ENCODE measurements at places on chromosomes 2 and 18.

GRCh38 chr2:211854832-211855231, 683.8 kb downstream of the ERBB4 start:
- no peak for DNase-seq

DNA sequence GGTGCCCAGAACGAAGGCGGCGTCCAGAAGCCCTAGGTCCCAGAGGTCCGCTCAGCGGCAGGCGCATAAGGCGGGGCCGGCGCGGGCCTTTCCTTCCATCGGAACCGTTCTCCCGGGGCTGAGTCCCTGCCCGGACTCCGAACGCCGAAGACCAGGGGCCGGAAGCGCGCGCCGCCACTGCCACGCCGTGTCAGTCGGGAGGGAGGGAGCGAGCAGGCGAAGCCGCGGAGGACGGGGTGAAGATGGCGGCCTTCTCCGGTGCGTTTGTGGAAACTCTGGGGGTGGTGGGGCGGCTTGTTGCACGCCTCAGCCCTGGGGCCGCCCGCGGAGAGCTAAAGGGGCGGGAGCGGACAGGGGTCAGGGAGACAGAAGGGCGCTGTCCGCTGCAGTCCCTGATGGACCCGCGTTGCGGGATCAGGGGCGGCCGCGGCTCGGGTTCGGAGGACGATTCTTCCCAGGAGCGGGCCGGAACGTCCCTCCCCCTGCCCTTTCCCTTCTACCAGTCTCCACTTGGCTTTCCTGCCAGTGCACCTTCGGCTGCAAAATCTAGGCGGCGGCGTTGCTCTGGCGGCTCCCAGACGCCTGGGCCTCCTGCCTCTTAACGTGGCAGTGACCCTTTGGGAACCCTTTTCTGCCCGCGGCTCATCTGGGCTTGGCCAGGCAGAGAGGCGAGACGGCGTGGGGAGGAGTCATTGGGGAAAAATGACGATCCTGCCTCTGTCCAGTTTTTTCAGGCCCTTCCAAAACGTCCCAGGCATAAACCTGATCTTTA, at the start of gene DDX1:
DDX1 (plus strand) TSS at position 177 of the 772 bp plus-strand sequence; CDS start at position 243, 66 bp downstream.
- DNase-seq, result peak; percentile 57

DNA sequence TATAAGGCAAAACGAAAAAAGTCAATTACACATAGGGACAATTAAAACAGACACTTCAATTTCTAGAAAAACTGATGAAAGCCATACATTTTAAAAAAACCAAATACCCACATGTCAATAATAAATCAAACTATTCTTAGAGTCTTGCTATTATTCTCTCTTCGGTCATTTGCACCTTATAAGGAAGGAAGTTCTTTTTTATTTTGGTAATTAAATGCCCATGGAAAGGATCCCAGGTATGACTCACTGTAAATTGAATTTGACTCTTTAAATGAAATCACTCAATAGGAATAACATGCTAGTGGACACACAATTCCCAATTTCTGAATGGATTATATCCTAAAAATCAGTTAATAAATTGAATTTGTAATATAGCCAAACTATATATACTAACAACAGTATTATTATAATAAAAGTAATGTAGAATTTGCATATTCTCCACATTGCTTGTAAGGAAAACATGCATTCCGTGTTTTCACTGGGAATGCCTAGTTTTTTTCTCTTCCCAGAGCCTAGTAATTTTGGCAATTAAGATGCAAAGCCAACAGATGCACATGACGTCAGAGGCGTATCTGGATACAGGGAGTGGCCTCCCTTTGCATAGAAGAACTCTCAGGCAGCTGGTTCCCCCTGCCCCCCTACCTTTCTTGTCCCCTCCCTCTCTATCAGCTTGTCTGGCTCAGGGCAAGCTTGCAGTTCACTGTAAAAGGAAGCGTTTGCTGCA, 153.5 kb upstream of the PGAP1 start:
- DNase-seq, result no peak

DNA sequence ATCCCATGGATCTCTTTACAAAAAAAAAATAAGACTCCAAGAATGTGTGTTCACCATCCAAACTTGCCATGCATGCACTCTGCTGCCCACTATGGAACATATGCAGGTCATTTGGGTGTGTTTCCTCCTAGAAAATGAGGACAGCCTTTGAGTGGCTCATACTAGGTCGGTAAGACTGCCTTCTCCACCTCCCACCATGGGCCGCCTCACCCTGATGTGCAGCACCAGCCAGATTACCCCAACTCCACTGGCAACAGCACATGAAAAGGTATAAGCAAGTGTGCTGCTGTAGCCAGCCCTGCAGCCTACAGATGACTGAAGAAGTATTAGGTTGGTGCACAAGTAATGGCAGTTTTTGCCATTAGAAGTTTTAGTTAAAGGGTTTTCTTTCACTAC, 214.2 kb downstream of the ATAD2B start:
- DNase-seq, result no peak

DNA sequence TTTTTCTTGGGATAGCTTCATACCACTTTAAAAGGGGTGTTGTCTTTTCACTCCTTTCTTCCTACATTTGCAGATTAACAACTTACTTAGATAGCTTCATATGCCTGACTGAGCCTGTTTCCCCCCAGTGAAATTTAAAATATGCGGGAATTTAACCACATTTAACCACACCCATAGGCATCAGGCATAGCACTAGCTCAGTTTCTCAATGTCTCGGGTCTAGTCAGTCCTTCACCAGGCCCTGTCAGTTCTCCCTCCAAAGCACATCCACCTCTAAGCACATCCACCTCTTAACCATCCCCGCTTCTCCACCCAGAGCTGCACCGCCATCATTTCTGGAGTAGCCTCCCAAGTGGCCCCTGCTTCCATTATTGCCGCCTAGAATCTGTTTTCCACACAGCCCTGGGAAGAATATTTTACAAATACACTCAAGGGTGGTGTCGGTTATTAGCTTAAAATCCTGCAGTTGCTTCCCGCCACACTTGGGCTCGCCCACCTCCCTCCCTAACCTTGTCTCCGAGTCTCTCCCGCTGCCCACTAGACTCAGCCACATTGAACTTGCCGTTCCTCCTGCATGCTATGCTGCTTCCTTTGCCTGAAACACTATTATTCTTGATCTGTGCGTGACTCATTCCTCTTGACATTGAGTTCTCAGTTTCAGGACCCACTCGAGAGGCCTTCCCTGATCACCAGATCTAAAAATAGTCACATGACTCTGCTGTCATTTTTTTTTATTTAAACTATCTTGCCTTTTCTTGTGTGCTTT, 68.3 kb downstream of the SPTBN1 start:
- no peak for DNase-seq

GRCh38 chr2:223779877-223780276, 57.5 kb downstream of the AP1S3 start:
- no peak for DNase-seq

DNA sequence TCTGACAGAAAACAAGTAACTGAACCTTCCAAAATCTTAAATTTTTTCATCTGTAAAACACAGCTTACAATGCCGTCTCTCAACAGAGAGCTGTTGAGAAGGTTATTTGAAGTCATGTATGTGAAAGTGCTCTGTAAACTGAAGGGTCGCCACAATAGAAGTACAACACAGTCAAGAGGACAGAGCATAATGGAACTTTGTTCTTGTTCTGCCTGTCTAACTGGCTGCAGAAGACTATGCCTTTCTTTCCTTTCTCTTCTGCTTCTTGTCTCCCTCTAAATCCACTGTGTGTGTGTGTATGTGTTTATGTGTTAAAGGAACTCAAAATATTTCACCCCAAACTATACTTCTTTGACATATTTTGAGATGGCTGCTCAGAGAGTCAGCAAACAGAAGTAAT, 365.8 kb upstream of the RND3 start:
- DNase-seq, result no peak

GRCh38 chr18:50006470-50007046, 188.4 kb downstream of the MYO5B start:
- no peak for DNase-seq

Data from right renal cortex interstitium (tissue), 3 donors.